ENCODE measurements at places on chromosomes 13 and 19.
A peak's percentile ranks its signal among the peaks of the same experiment; 100 is the strongest.

GRCh38 chr19:47414469-47414868 is 4.9 kb downstream of the MEIS3 start:
- DNase-seq, result no peak

- no peak for DNase-seq
These were observed 513 bp downstream of the MIER2 start for GRCh38 chr19:343941-344624.

DNA sequence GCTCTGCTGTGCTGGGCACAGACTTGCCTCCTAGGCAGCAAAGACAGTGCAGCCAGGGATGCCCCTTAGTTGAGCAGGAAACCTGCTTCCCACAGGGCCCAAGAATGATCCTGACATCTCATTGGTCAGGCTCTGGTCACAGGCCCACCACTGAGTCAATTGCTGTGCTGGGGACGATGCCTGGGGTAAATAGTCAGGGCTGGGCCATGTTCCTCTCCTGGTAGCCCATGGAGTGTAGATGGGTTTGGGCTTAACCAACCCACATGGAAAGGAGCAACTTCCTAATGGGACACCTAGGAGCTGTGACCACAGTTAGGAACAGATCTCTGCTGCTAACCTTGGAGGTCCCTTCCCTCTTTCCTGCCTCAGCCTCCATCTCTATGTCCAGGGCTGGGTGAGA is 212.5 kb upstream of the ZNF536 start:
- peak; percentile 30 for DNase-seq

- no peak for DNase-seq
These were observed 22.0 kb downstream of the ITGBL1 start for GRCh38 chr13:101474419-101474957.

DNA sequence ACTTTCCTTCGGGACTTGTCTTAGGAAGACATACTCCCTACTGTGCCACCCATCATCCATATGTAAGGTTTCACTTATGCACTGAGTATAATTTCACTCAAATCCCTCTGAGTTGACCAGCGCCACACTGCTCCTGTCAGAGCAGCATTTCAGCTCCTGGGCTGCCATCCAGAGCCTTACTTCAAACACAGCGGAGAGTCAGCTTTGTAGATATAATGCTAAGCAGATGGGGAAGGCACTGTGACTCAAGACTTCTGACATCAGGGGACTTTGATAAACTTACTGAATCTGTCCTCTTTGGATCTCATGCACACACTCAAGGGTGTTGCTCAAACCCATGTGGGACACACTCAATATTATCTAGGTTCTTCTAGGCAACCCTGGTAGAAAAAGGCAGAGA is 34.9 kb downstream of the DOCK9 start:
- no peak for DNase-seq
